Vein endothelial cell (primary cell): ENCODE measurements at places on chromosomes 7 and 10. TPM values are rescaled to one million over a fixed set of nuclear protein-coding genes. Genes with fewer than 3 reads are reported as not detected.

The ODAD2 gene
- 0.98 and 1.7 TPM in 2 replicates for total RNA-seq

The CLEC2L gene
- total RNA-seq, result not detected in 2 replicates

The CRPPA gene
- 1.3 and 2.6 TPM in 2 replicates for total RNA-seq

The MYO1G gene
- total RNA-seq, result under 0.01 and 0.10 TPM in 2 replicates

The GPR22 gene
- under 0.01 TPM in 1 of 2 replicates, not detected in the other for total RNA-seq

The GRID1 gene
- 0.10 TPM in 1 of 2 replicates, not detected in the other for total RNA-seq

The CADPS2 gene
- 37.6 and 44.3 TPM in 2 replicates for total RNA-seq

The TMEM176A gene
- not detected in 2 replicates for total RNA-seq

The COBL gene
- total RNA-seq, result not detected in 2 replicates

The SSC4D gene
- 0.38 and 0.65 TPM in 2 replicates for total RNA-seq

The R3HCC1L gene
- total RNA-seq, result 11.4 and 13.1 TPM in 2 replicates

The ADAM22 gene
- total RNA-seq, result 0.33 and 0.86 TPM in 2 replicates

The ADAM12 gene
- 0.65 and 1.1 TPM in 2 replicates for total RNA-seq

The ZNF92 gene
- total RNA-seq, result 15.4 and 16.1 TPM in 2 replicates

The HABP2 gene
- under 0.01 TPM in 1 of 2 replicates, not detected in the other for total RNA-seq

The FGL2 gene
- total RNA-seq, result under 0.01 TPM in 1 of 2 replicates, not detected in the other

The NUTM2D gene
- total RNA-seq, result 1.3 and 1.4 TPM in 2 replicates

The GNAI1 gene
- 22.5 and 25.5 TPM in 2 replicates for total RNA-seq

The TEX36 gene
- total RNA-seq, result not detected in 2 replicates

The KLF14 gene
- not detected in 2 replicates for total RNA-seq

The SNCG gene
- total RNA-seq, result 53.1 and 60.4 TPM in 2 replicates

The MYH16 gene
- total RNA-seq, result 0.33 and 0.38 TPM in 2 replicates

The SPDYE1 gene
- not detected in 2 replicates for total RNA-seq

The MMD2 gene
- not detected in 2 replicates for total RNA-seq

The ZP3 gene
- total RNA-seq, result 4.2 and 6.5 TPM in 2 replicates

The SLIT1 gene
- under 0.01 TPM in 1 of 2 replicates, not detected in the other for total RNA-seq

The STAM gene
- total RNA-seq, result 16.7 and 31.3 TPM in 2 replicates

The TMEM225B gene
- total RNA-seq, result not detected in 2 replicates

The SLC18A3 gene
- total RNA-seq, result not detected in 2 replicates

The CALML5 gene
- not detected in 2 replicates for total RNA-seq

The SYT15B gene
- total RNA-seq, result 0.19 and 0.65 TPM in 2 replicates

The IFIT5 gene
- 3.6 and 12.6 TPM in 2 replicates for total RNA-seq

The ACTL6B gene
- total RNA-seq, result not detected in 2 replicates

The GNAT3 gene
- not detected in 2 replicates for total RNA-seq

The ACSL5 gene
- total RNA-seq, result 18.3 and 26.7 TPM in 2 replicates

The COL26A1 gene
- total RNA-seq, result not detected in 2 replicates
